Esophagus mucosa (tissue), 1 donor: ENCODE measurements at places on chromosomes 7 and 10.

- no peak for ATAC-seq
These were observed 714.0 kb upstream of the GHITM start for GRCh38 chr10:83425306-83425705.

DNA sequence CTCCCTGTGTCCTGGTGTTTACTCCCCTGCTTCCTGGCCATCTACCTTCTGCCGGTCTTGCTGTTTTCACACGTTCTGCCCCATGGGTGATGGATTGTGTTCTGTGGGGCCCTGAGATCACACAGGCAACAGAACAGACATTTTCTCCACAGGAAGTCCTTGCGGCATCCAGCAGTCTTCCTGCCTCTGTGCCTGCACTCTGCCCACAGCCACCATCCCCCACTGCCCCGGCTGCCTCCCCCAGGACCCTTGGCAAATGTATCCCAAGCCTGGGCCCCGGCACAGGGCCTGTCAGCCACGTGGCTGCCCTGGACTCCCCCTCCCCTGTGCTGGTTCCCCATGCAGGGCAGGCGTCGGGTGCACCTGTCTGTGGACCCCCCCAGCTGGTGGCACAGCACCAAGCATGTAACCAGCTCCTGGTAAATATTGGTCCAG is 184.2 kb downstream of the WDR37 start:
- ATAC-seq: no peak

DNA sequence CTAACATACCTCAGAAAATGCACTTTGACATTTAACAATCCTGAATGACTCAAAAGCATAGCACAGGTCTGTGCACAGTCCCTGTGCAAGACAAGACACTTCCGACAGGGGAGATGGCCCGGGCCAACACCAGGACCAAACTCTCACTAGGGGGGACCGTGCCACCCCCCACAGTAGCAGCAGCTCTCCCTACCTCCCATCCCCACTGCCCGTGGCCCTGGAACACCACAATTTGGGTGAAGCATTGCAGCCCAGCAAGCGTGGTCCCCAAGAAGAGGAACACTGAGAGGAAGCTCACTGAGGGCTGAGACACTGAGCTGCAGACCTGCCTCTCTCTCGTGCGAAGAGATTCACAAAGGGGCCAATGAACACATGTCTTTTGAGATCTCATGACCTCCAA is 26.0 kb downstream of the PTPRN2 start:
- ATAC-seq: no peak

DNA sequence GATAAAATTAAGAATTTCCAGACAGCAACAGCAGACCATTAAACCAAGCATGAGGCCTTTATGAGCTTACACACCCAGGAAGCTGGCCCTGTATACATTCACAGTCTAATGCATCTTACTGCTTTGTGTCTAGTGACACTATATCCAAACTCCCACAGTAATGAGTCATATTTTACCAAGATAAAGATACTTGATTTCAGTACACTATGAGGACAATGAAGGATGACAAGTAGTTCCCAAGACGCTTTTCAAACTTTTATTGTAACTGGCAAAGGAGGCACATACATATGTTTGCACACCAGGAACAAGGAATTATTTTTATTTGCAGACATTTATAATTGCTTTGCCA is 148.0 kb downstream of the TSPAN12 start:
- ATAC-seq: no peak

DNA sequence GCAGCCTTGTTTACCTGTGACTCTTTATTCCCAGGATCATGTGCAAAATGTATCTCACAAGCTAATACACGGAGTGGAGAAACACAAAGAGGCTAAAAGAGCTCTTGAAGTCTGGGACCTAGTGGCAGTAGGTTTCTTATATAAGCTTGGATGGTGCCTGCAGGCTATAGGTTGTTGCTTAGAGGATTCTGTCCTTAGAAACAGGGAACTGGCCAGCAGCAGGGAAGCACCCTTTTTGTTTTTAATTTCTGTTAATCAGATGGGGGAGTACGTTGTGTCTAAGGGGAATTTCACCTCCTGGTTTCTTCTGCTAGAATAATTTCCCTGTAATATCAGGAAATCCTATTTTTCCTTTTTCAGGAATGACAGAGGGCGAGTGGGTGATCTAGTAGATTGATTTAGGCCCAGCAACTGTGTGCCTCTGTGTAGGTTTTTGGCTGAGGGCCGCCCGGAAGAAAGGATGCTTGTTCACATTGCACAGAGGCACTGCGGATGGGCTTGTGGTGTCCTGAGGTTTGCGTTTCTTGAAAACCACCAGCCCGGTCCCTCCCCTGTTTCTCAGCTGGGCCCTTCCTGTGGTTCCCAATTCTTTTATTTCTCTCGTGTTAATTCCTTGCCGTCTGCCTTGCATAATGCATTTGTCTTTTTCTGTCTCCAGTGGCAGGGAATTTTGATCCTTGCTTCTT is 158.0 kb downstream of the CAMK1D start:
- ATAC-seq: no peak

DNA sequence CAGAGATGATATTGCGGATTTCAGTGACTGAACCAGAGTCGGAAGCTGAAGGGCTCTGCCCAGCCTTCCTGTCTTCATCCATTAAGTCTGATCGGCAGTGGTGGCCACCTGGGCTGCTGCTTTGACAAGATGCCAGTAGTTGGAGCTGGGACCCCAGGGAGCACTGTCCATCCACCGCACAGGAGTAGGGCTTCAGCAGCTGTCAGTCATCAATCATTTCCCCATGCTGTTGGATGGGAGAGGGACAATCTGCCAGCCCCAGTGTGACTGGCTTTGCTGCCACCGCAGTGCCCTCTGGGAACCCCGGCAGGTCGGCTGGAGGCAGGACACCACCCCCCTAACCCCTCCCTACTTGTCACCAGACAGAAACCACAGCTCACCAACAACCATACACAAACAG is 23.0 kb upstream of the GPR146 start:
- no peak for ATAC-seq

DNA sequence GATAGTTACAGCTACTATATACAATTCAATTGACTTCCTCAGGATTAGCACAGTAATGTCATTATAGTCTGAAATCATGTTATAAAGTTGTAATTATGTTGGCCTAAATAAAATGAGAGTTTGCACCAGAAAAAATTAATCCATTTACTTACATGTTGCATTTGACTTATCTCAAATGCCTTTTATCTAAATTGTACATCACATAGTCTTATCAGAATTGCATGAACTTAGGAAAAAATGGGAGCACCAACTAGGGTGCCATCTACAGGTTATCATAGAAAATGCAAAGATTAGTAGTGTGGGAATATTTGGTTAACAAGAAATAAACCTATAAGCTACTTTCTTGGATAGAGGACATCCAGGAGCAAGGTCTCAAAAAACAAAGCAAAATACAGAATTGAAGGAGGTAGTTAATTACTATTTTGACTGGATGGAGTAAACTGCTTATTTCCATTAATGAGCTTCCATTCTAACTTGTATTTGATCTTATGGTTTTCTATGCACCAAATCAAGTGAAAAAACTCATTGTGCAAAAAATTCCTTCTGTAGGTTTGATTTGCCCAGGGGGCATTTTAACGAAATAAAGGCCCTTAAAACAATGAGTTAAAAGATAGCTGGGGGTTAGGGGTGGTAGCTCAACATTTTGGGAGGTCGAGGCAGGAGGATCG is 60.0 kb upstream of the ORC5 start:
- no peak for ATAC-seq

DNA sequence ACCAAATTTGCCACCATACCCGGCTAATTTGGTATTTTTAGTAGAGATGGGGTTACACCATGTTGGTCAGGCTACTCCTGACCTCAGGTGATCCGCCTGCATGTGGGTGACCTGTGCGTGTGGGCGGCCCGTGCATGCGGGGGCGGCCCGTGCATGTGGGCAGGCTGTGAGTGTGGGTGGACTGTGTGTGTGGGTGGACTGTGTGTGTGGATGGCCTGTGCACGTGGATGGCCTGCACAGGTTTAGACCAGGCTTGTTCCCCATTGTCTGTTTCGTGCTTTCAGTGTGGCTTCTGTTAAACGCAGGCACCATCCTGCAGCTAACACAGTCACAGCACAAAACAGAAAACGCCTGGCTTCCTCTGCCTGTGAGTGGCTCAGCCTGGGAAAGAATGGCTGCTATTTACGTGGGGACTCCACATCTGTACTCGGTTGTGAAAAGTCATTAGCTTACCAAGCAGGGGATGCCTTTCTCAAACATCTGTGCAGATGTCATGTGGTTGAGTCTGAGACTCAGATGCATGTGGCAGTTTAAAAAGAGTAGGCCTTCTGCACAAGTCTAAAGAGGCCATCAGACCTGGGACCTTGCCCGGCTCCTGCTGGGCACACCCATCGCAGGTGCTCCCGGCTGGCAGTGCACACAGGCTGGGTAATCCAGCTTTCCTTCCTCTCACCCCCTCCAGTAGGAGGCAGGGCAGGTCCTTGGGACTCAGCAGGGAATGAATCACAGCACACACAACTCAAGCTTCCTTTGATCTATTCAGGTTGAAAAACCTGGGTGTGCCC is 91.6 kb downstream of the COBL start:
- peak; percentile 98 for ATAC-seq

DNA sequence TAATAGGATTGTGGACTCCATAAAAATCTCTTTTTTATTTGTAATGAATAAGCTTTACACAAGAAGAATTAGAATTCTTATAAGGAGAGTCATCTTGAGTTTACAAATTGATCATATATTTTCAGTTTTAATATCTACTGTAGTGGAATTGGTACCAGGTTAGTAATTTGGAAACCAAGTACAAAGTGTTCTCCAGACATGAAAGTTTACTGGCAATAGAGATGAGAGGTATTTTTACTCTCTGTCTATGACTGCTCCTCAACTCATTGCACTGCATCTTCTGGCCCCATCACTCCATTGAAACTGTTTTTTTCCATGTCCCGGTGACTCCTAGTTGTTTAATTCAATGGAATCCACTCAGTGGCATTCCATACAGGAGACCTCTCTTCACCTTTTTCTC is 164.5 kb upstream of the SMIM30 start:
- no peak for ATAC-seq
